ENCODE measurements at places on chromosomes 5 and 9. TPM values are rescaled to one million over a fixed set of nuclear protein-coding genes. Genes with fewer than 3 reads are reported as not detected.

Gene ORM1
- 3.5 TPM for polyA plus RNA-seq

Gene NIM1K
- polyA plus RNA-seq, result 1.3 TPM

Gene SLC46A2
- not detected for polyA plus RNA-seq

Gene CCDC112
- 11.7 TPM for polyA plus RNA-seq

Gene BRD8
- 95.1 TPM for polyA plus RNA-seq

Gene PTPRD
- polyA plus RNA-seq, result 17.0 TPM

Gene TSSK1B
- not detected for polyA plus RNA-seq

Gene SNX2
- 333 TPM for polyA plus RNA-seq

Gene GALNT12
- polyA plus RNA-seq, result not detected

Gene IL3
- polyA plus RNA-seq, result not detected

Gene DMGDH
- polyA plus RNA-seq, result 0.10 TPM

Gene PTPN3
- polyA plus RNA-seq, result 0.67 TPM

Gene BTNL9
- polyA plus RNA-seq, result not detected

Gene SH3RF2
- polyA plus RNA-seq, result not detected

Gene FOXD4
- polyA plus RNA-seq, result not detected

Gene HAPLN1
- not detected for polyA plus RNA-seq

Gene FGF18
- polyA plus RNA-seq, result not detected

Gene ADAMTS2
- polyA plus RNA-seq, result not detected

Gene CDC25C
- not detected for polyA plus RNA-seq

Gene PSAT1
- polyA plus RNA-seq, result 71.8 TPM

Gene FOXI1
- polyA plus RNA-seq, result not detected

Gene OTP
- polyA plus RNA-seq, result not detected

Gene MRPL50
- polyA plus RNA-seq, result 46.8 TPM

Gene CENPK
- 25.0 TPM for polyA plus RNA-seq

Gene LCN2
- polyA plus RNA-seq, result not detected

Gene ZDHHC11B
- polyA plus RNA-seq, result 5.4 TPM

Gene SLC35A4
- 9.9 TPM for polyA plus RNA-seq

Gene RGS7BP
- 72.3 TPM for polyA plus RNA-seq

Gene INSL4
- not detected for polyA plus RNA-seq

Gene CA9
- not detected for polyA plus RNA-seq

Gene FCN2
- not detected for polyA plus RNA-seq

Gene DMRT3
- not detected for polyA plus RNA-seq

Gene REXO4
- 4.1 TPM for polyA plus RNA-seq

Gene GM2A
- polyA plus RNA-seq, result 5.9 TPM

Gene PLK2
- polyA plus RNA-seq, result 20.5 TPM

Gene PFN3
- not detected for polyA plus RNA-seq

Gene AHRR
- polyA plus RNA-seq, result not detected

Gene KLHL9
- polyA plus RNA-seq, result 18.2 TPM

Gene PLPPR1
- polyA plus RNA-seq, result 1.2 TPM

Gene IFNA4
- polyA plus RNA-seq, result not detected

Gene LRRC19
- not detected for polyA plus RNA-seq

Gene PCDHGC5
- 0.34 TPM for polyA plus RNA-seq

Gene PCDHA9
- 0.16 TPM for polyA plus RNA-seq

Data from Purkinje cell (primary cell).